ENCODE measurements at places on chromosomes 4 and X.

GRCh38 chr4:110139815-110140214, 58.6 kb downstream of the ELOVL6 start:
- no peak for DNase-seq

GRCh38 chrX:47223476-47224250, 5.2 kb downstream of the CDK16 start:
- no peak for DNase-seq

DNA sequence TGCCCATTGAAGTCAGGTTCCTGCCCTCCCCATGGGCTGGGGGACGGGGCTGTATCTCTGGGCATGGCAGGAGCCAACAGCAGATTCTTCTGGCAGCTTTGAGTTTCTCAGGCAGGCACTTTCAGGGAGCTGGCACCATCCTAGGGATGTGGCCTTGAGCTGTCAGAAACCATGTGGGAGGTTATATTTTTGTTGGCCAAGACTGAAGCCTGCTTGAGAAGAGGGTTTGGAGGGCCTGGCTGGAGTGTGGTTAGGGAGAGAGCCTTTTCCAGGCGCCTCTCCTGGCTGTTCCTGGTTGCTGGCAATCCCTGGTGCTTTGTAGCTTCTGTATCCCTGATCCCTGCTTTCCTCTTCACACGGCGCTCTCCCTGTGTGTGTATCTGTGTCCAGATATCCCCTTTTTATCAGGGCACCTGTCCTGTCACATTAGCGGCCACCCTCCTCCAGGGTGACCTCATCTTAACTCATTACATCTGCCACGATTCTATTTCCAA, 30.6 kb upstream of the SORCS2 start:
- DNase-seq: no peak

DNA sequence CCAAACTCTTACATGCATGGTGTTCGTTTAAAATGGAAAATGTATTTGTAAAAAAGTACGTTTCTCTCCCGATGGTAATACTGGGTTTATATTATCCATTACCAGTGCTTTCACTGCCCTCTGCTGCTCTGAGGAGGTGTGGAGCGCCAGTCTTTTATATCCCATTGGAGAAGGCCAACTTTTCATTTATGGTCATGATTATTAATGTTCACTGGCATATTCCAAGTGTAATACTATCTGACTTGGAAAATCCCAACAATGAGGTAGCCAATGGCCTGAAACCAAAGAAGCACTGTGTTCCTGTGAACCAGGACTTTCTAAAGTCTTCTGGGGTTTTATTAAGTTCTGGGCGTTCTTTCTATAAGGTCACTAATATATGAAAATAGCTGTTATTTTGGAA, 80.7 kb downstream of the SYNPO2 start:
- DNase-seq: no peak

DNA sequence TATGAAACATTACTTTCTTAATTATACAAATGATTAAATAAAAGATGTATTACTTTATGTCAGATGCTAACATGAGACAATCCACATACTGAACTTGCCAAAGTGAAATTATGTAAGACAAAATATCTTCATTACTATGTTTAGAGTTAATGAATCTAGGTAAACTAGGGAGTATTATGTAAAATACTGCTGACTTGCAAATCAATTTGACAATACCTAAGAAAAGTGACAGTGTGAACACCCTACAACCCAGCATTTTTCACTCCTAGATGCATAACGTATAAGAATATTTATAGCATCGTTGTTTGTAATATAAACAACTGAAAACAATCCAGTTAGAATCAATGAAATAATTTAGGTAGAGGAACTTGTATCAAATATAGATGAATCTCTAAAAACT, 546.3 kb downstream of the MAGEB5 start:
- DNase-seq: no peak

GRCh38 chr4:138243369-138243768, 1.2 kb upstream of the SLC7A11 start:
- no peak for DNase-seq

DNA sequence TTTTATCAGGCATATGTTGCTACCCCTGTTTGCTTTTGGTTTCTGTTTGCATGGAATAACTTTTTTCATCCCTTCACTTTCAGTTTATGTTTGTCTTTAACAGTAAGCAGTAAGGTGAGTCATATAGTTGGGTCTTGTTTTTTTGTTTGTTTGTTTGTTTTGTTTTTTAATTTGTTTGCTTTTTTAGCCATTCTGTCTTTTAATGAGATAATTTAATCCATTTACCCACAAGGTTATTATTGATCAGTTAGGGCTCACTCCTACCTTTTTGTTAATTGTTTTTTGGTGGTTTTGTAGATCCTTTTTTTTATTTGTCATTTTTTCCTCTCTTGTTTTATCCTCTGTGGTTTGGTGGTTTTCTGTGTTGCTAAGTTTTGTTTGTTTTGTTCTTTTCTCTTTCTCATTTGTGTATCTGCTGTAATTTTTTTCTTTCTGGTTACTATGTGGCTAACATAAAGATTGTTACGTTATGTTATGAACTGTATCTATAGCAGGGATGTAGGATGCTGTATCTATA, 379.5 kb upstream of the MAD2L1 start:
- no peak for DNase-seq

DNA sequence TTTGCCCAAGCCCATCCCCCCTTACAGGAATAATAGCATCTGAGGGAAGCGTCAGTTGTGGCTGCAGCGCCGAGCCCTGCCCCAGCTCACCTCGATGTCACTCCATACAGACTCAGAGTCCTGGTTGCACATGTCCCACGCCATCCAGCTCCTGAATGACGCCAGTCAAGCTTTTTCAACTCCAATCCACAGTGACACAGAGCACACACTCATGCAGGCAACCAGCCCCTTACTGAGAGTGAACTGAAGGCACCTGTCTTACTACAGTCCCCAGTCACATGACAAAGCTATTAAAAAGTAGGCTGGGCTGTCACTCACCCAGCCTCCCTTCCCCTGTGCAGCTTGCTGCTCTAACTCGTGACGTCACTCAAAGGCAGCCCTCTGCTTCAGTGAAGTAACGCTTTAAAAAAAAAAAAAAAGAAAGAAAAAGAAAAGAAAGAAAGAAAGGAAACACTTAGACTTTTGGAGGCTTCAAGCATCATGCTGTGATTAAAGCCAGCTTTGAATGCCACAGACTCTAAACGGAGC, at the start of gene PPARGC1A:
Gene PPARGC1A (minus strand): TSS at position 234 of the 528 bp plus-strand sequence. CDS start 90 bp downstream, at position 144.
- DNase-seq: peak; percentile 75

DNA sequence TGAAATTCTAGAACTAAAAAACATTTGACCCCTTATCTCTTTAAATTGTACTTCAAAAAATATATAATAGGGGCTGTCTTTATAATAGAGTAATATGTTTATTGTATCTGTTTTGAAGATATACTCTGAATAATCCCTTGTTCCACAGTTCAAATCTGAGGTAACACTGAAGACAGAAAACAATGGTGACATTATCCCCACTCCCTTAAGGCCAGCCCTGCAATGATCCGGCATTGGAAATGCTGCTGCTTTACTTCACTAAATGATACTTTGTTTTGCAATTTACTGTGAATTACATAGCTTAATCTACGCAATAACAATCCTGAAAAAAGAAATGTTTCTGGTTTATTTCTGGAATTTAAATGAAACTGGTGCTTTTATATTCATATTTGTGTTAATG, 34.4 kb upstream of the ZFP42 start:
- no peak for DNase-seq

GRCh38 chr4:133394971-133395627, 246.0 kb downstream of the PCDH10 start:
- DNase-seq: no peak

GRCh38 chrX:115696039-115696438, 135.1 kb downstream of the PLS3 start:
- DNase-seq: no peak

- no peak for DNase-seq
These were observed 9.4 kb downstream of the AIMP1 start for GRCh38 chr4:106325800-106326199.

DNA sequence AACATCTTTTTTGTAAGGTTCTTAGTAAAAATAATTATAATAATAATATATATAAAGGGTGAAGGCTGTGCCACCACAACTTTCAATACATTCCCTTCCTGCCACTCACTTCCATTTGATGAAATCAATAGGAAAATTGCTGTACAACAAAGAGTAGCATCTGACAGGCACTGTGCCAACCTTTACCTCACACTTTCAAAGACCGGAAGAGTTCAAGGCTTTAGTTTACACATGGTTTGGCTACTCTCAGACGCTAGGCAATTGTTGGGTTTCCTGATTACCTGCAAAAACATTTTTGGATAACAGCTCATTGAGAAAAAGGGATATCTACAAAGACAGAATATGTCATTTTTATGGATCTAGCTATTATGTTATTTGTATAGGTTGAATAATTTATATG, 5.5 kb upstream of the ING2 start:
- DNase-seq: no peak

GRCh38 chrX:102859550-102859871, 77.6 kb upstream of the RAB40AL start:
- no peak for DNase-seq

- no peak for DNase-seq
These were observed 155.8 kb upstream of the HAND2 start for GRCh38 chr4:173685831-173686210.
